ENCODE measurements at places on chromosomes 1 and 21.

DNA sequence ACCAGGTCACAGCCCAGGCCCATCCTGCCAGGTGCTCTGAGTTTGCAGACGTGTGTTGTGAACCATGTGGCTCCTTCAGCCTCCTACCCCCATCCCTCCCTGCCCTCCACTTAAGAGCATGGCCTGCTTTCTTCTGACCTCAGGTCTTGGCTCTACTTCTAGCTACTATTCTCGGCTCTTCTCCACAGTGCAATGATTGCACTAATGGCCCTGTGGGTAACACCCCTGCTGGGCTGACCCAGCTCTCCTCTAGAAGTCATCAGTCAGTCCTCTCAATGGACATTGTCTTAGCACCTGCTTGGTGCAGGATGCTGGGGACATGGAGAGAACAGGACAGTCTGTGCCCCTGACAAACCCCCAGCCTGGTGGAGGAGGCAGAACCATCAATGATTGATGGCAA is 22.2 kb upstream of the IFFO2 start:
- no peak for DNase-seq

DNA sequence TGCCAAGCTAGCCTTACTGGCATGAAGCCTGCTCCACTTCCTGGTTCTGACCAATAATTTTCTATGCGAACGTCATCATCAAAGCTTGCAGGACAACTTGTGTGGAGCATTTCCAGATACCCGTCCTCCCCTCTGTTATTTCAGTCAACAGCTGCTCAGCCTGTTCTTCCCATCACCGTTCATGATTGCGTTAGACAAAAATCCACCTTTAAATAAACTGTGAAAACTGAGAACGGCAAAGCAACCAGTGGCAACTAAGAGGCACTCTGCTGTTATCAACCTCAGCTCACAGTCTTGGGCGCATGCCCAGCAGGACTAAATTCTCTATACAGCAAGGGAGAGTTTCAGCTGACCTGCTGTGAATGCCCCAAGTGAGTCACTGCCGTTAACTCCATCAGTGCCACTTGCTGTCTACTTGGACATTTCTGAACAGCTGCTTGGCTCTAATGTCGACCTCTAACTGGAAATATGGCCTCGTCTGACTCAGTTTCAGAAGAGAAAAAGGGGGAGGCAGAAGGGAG is 207.4 kb upstream of the RUNX1 start:
- DNase-seq, result no peak

GRCh38 chr1:26034504-26035202 is 11.3 kb downstream of the SLC30A2 start:
- DNase-seq, result no peak

DNA sequence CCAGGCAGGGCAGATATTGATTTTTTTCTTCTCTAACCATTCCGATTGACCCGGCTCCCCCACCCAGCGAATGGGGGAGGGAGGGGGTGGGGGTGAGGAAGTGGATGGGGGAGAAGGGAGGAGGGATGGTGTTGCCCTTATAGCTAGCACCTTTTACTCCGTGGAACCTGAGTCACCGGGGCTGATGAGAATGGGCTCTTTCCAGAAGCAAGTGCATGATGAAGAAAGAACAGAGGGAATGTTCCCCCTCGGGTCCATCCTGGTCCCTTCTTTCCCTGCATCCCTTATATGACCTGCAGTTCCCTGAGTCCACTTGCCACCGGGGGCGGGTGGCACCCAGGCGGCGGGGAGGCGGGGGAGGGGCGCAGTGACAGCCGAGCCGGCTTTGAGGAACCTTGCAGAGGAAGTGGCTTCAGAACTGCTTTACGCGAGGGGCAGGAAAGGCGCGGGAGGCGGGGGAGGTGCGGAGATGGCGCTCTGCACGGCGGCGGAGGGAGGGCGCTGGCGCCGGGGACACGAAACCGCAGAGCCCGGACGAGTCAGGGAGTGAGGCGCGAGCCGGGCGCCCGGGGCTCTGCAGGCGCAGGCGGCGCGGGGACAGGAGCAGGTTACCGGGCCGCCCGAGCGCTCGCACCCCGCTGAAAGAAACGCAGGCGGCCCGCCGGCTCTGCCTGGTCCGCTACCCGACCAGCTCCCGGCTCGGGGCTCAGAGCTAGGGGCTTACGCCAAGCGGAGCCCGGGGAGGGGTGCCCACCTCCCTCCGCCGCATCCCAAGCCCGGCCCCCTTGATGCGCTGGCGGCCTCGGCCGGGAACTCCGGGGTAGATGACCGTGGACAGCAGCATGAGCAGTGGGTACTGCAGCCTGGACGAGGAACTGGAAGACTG is 49.7 kb downstream of the RASSF5 start:
- peak; percentile 64 for DNase-seq

- DNase-seq, result no peak
These were observed 2.2 kb downstream of the PPP1R8 start for GRCh38 chr1:27832762-27833161.

DNA sequence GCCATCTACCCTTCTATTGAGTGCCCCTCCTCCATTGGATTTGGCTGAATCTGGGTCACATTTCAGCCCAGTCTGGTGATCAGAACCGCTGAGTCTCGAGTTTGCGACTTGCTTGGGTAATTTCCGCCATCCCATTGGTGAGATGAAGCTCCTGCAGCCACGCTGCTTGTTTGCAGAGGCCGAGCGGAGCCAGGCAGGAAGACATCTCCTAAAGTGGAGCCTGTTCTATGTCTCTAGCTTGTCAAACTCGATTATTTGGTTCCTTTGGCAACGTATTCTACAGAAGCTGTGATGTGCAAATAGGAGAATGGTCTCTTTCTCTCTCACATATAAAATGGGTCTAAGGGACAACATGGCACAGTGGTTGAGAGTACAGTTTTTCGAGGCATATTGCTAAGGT is 206.8 kb upstream of the PLXNA2 start:
- DNase-seq, result no peak

DNA sequence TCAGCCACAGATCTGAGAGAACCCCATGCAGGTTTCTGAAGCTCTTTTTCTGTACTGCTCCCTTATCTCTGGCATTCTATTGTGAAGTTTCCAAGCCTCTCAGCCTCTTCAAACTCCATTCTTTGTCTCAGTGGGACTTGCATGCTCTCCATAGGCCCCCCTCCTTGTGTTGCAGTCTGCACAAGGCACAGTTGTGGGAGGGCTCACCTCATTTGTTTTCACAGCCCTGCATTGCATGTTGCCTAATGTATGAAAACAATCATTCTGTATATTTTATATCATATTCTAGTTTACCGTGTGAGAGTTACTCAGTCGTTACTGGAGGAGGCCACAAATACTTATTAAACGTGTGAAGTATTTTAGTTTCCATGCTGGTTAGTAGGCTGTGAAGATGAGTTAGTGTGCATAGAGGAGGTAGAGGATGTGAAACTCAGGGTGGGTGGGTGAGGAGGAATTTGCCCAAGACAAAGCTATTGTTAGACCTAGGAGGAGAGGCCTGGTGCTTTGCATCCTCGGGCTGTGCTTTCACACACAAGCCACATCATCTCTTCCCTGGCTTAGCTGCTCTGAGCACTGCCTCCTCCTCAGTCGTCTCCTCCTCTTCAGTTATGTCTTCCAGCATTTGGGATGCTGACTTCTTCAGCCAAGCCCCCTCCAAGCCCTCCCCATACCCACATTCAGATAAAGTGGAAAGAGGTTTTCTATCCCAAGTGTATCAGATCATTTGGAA is 7.8 kb upstream of the CHI3L2 start:
- no peak for DNase-seq

DNA sequence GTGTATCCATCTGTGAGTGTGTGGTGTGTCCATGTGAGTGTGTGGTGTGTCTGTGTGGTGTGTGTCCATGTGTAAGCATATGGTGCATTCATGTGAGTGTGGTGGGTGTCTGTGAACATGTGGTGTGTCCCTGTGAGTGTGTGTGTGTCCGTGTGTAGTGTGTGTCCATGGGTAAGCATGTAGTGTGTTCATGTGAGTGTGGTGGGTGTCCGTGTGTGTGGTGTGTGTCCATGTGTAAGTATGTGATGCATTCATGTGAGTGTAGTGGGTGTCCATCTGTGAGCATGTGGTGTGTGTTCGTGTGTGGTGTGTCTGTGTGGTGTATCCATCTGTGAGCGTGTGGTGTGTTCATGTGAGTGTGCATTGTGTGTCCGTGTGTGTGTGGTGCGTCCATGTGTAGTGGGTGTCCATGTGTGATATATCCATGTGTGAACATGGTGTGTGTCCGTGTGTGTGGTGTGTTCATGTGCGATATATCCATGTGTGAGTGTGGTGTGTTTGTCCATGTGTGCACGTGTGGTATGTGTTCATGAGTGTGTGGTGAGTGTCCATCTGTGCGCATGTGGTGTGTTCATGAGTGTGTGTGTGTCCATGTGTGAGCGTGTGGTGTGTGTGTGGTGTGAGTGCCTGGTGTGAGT is 12.3 kb downstream of the SLC19A1 start:
- no peak for DNase-seq

GRCh38 chr1:227009937-227010336 is 69.8 kb downstream of the COQ8A start:
- no peak for DNase-seq

GRCh38 chr1:73576083-73576482 is 621.9 kb downstream of the LRRIQ3 start:
- no peak for DNase-seq

GRCh38 chr1:213512316-213512715 is 461.3 kb downstream of the RPS6KC1 start:
- DNase-seq, result no peak

DNA sequence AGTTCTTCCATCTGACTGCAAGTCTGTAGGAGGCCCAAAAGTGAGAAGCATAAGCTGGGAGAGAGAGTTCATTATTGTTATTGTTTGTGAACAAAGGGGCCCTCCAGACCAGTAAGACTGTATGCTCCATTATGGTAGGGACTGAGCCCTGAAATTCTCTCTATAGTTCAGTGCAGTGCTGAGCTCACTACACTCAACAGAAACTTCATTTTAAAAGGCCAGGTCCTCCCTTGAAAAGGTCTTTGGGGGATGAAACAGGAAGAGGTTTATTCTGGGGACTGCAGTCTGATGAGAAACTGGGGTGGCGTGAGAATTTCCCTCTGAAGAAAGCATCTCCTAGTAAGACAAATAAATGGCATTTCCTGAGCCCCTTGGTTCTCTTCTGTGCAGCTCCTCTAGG is 5.5 kb upstream of the GATAD2B start:
- no peak for DNase-seq

GRCh38 chr1:117648015-117648414 is 42.2 kb downstream of the TENT5C start:
- no peak for DNase-seq

DNA sequence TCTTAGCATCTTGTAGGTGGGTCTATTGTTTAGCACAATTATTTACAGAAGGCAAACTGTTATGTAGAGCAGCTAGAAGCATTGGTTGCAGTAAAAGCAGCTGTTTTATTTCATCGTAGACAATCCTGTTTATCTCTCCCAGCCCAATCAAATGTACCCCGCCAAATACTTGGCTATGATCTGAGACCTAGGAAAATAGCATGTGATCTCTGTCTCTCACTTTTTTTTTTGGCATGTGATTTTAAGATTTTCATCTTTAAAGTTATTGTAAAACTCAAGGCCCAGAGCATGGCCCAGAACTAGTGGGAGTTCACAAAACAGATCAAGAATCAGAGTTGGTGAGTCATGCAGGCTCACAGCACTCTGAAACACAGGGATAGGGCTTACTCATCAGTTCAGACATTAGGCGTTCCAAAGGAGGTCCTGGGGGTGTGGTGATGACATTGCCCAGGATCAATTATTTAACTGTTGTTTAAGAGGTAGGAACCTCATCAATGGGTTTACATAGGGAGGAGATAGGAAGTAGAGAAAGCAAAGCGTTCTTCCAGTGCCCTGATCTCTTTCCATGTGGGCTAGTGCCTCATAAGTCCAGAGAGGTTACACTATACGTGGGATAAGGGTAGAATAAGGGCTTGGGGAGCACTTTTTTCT is 40.2 kb downstream of the TBX19 start:
- DNase-seq, result no peak

- no peak for DNase-seq
These were observed 12.8 kb downstream of the THEMIS2 start for GRCh38 chr1:27885114-27885528.

- DNase-seq, result no peak
These were observed 1160.8 kb upstream of the B3GALT2 start for GRCh38 chr1:194347200-194347599.

DNA sequence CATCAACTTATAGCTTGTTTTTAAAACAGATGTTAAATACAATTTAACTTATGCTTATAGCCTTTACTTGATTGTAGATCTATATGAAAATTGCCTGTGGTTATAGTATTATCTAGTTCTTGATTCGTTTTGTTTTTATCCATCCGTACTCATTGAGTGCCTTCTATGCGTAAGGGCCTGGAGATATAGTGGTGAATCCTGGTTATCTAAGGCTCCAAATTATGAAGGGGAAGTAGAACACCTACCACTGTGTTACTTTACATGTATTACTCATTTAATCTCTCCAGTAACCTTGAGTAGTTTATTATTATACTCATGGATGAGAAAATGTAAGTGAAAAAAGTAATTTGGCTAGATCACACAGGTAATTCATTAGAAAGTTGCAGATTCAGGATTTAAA is 121.8 kb downstream of the OSBPL9 start:
- no peak for DNase-seq

DNA sequence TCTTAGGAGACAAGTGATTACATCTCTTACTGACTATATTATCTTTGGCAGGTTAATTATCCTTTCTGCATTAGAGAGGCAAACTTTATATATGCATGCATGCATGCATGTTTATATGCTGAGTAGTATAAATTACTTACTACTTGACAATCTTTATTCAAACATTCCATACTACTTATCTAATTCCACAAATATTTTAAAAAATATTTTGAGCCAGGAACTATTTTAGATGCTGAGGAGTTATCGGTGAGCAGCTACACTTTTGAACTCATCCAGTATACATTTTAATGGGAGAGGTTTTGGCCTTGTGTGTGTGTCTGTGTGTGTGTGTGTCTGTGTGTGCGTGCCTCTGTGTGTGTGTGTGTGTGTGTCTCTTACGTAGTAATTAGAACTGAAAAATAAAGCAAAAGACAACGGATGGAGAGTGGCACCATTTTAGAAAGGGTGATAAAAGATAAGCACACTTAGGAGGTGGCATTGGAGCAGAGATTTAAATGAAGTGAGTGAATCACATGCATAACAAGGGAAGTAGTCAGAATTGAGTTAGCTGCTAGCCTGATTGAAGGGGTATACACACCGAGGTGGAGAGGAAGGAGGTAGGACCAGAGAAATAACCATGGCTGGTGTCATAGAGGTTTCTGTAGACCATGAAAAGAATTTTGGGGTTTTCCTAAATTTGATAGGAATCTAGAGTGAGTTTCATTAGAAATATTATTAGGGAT is 1488.4 kb downstream of the MRPL39 start:
- no peak for DNase-seq

GRCh38 chr1:154846565-154847442 is 23.3 kb downstream of the KCNN3 start:
- no peak for DNase-seq
